Lung (tissue), 17 donors: ENCODE measurements at places on chromosomes 2 and 18. TPM values are rescaled to one million over a fixed set of nuclear protein-coding genes. Genes with fewer than 3 reads are reported as not detected.

The TDRD15 gene
- not detected for total RNA-seq

The RBM44 gene
- 4.0 TPM for total RNA-seq

DNA sequence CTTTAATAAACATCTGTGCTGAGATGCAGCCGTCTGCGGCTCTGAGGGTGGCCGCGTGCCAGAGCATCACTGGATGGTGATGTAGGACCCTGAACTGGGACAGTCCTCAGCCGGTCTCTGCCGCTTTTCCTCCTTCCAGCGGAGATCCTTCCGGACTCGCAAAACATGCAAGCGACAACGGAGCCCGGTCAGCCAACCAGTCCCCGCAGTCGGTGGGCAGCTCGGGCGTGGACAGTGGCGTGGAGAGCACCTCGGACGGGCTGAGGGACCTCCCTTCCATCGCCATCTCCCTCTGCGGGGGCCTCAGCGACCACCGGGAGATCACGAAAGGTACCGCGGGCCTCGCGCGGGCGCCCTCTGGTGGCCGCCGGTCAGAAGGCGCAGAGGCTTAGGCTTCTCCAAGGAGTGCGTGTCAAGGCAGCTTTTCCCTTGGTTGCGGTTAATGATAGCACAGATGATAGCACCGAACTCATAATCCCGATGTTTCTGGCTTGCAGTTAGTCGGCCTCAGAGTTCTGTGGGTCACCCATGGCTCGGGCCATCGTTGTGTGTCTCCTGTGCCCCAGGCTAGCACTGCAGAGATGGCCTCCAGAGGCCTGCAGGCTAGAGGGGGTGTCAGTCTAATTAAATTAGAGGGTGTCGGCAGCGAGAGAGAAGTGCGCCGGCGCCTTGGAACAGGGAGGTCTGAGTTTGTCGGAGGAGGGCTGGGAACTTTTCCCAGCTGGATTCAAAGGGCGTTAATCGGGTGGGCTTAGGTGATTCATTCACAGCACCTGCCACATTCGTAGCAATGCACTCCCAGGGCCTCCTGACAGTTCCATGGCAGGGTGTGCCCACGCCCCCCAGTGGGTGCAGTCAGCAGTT lies 38.5 kb downstream of the LPIN1 start:
- H3K36me3 ChIP-seq, result peaks cover 62% of the 10 kb centered on the region
- DNase-seq, result peak; percentile 87
- H3K4me1 ChIP-seq, result no peaks in the 10 kb centered on the region

DNA sequence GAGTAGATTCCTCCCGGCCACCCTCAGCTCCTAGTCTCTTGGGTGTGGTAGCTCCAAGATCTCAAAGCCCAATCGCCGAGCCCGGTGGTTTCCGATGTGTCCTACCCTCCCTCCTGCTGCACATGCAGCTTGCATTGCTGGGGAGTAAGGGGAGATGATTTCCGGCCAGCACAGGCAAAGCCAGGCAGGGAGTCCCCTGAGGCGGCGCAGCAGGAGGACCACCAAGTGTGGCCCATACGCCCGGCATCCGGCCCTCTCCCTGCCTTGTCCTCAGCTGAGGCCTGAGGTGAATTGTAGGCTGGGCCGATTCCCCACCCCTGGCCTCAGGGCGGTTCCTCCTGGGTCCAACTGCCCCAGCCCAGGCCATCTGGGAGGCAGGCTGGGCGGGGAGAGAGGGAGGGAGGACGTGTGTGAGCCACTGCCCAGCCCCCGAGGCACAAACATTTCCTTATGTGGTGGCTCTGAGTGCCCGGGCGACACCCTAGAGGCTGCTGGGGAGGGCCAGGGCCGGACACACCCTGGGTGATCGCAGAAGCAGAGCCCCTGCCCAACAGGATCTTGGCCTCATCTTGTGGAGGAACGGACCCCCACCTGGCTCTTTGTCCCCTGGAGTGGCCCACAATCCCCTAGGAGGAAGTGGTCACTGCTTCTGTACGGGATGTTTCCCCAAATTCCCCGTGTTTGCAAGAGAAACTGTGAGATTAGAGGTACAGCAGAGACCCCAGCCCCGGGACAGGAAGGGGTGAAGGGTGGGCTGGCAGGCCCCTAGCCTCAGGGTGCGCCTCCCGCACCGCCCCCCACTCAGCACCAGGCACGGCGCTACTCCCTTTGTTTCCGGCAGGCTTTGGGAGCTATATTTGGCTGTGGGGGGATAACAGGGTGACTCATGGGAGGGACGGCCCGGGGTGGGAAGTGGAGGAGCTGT lies 41.9 kb upstream of the PTMA start:
- no peaks in the 10 kb centered on the region for H3K36me3 ChIP-seq
- H3K4me1 ChIP-seq, result peaks cover 26% of the 10 kb centered on the region
- peak overlapping the region; percentile 37 for H3K4me3 ChIP-seq
- no peaks in the 10 kb centered on the region for H3K27me3 ChIP-seq
- DNase-seq, result peak; percentile 94

The SULT1C2 gene
- 4.8 TPM for total RNA-seq
